Activated T-cell treated with anti-CD3 and anti-CD28 coated beads for 48 hours (primary cell): ENCODE measurements at places on chromosomes 2 and 18.

GRCh38 chr18:42850174-42851083 lies 265.1 kb downstream of the RIT2 start:
- DNase-seq, result no peak

GRCh38 chr2:14285812-14286211 lies 346.7 kb upstream of the LRATD1 start:
- no peak for DNase-seq

DNA sequence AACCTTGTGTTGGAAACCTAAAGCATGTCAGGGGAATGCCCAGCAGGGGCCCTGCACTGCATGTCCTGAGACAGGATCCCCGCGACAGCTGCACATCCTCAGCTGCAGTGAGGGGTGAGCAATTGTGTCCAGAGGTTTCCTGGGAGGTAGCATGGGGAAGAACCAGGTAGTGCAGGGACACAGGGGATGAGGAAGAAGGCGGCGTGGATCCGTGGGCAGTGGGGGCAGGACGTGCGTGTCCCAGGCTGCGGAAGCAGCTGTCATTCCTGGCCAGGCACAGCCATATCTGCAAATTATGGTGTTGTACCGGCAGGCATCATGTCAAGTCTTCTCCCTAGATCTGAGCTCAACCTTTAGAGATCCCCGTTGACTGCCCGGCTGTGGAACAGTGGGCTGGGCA lies 238.2 kb upstream of the MYT1L start:
- DNase-seq, result no peak

DNA sequence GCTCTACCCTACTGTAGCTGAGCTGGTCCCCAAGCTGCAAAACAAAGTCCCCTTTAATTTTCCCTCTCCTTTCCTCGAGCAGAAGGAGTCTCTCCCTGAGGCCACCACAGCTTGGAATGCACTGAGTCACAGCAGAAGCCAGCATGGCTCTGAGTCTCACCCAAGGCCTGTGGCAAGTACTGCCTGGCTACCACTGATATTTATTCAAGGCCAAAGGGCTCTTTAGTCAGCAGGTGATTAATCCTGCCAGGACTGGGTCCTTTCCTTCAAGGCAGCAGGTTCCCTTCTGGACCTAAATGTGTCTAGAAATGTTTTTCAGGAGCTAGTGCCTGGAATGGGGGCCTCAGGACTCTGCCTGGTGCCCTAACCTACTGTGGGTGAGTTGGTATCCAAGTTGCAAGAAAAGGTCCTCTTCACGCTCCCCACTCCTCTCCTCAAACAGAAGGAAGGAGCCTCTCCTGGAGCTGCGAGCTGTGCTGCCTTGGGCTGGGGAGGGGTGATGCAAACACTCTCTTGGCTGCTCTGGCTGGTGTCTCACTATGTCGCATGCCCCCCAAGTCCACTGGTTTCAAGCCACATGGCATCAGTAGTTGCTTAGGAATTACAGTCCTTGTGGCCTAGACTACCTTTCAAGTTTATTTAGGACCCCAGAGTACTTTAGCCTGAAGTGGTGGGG lies 53.4 kb downstream of the CD28 start:
- DNase-seq, result no peak

DNA sequence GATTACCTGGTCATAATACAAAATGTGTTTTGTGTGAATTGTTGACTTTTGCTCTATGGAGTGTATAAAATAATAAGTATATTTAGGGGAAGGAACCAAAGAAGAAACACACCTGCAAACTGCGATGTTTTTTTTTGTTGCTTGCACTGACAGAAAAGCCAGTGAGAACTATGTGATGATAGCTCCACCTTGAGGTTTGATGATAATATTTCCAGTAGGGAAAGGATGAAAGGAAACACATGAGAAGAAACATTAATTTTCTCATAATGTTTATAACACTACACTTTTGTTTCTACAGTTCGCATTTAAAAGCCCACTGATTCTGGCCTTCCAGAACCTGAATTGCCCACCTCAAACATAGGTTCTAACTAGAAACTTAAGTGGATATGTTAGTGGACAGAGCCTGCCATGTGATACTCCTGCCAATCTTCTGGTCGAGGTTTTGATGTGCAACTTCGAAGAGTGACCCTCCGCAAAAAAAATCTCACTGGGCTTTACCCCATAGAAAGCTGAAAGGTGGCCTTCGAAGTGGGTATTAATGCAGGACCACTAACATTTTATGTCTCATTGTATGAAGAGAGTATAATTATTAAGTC lies 476.4 kb upstream of the SPHKAP start:
- no peak for DNase-seq

- DNase-seq, result no peak
These were observed 1569.5 kb upstream of the NXPH2 start for GRCh38 chr2:140349695-140350094.

GRCh38 chr2:183812091-183812490 lies 687.8 kb downstream of the NUP35 start:
- DNase-seq, result no peak

DNA sequence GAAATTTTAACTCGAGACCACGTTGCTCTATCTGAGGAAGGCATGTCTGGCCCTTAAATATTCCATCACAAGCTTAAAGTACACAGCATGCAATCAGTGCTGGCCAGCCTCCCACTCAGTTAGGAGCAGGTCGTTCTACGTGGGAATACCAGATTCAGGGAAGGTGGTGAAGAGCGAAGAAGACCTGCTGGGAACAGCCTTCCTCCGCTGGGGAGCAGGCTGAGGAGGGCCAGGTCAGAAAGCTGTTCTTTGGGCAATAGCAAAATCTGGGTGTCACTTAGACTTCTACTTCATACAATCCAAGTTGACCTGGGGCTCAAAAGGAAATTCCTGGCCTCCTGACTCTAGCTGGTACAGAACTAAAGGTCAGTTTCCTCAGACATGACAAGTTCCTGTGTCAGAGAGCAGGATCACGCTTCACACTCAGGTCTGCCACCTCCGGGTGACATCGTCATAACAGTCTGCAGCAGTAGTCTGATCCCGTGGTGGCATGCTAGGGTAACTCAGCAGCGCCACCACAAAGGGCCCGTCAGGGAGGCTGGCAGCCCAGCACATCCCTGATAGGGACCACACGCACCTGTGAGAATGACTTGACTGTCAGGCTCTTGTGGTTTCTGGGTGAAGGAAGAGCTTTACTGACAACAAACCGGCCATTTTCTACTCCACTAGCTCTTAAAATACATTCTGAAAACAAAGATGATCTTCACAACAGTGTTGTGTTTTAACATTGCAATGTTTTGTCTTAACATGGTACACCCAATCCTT lies 35.2 kb upstream of the NAPG start:
- peak; percentile 62 for DNase-seq

DNA sequence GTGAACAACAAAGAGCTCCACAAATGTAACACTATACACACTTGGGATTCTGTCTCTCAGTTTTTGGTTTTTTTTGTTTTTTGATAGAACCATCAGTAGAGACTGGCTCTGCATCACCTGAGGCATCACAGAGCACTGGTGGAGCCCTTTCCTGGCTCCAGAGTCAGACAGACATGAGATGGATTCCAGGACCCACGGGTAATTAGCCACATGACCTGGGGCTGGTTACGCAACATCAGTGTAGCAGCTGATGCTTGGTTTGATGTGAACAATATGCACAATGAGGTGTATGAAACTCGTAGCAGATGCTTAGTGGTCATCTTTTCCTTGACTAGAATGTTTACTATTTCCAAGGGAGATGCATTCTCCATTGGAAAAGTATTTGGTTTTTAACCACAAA lies 40.7 kb downstream of the CMPK2 start:
- DNase-seq, result no peak

- DNase-seq, result no peak
These were observed 300.2 kb downstream of the CELF4 start for GRCh38 chr18:37265382-37265781.

DNA sequence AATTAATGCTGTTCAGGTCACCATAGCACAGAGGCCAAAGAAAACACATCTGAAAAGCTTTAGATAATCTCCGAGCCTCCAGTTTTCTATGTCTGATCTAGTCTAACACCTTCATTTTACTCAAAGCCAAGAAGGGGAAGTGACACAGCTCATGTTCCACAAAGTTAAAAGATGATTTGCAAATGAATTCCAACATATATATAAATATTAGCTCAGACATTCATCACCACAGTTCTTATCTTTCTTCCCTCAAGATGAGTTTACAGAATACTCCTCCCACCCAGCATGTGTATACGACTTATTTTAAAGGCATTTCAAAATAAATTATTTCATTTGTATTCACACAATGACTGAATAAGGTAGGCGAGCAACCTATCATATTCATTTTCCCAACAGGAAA lies 82.4 kb downstream of the AAK1 start:
- DNase-seq, result no peak

DNA sequence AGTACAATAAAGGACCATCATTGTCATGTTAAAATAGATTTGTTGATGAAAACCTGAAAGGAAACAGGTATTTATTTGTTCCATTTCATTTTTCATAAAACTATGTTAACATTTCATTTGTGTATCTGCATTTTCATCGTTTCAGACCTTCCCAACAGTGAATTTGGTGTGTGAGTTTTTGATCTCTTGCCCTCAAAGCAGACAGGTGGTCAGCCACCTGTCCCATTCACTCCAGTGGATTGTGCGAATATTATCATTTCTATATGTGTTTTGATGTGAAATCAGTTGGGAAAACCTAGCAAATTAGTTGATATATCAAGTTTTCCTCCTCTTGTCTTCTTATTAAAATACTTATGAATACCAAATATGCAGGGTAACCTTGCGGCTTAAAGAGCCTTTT lies 25.4 kb upstream of the ATP5MC3 start:
- DNase-seq, result no peak

GRCh38 chr2:182080493-182080892 lies 94.8 kb downstream of the PPP1R1C start:
- DNase-seq, result no peak

DNA sequence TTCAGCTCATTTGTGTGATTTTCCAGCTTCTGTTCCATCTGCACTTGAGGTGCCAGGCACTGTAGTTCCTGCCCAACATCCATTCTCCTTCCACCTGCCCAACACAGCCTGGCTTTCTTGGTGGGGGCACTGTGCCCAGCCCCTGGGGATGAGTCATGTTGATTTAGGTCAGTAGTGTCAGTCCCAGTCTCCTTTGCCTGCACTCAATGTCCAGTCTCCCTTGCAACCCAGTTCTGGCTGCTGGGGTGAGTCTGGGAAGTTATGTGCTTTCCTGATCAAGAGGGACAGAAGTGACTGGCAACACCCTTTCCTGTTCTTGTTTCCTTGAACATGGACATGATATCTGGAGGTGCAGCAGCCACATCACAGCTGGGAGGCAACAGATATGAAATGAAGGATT lies 1.5 kb upstream of the ASB18 start:
- no peak for DNase-seq

GRCh38 chr18:22872900-22873537 lies 60.1 kb upstream of the RBBP8 start:
- no peak for DNase-seq

DNA sequence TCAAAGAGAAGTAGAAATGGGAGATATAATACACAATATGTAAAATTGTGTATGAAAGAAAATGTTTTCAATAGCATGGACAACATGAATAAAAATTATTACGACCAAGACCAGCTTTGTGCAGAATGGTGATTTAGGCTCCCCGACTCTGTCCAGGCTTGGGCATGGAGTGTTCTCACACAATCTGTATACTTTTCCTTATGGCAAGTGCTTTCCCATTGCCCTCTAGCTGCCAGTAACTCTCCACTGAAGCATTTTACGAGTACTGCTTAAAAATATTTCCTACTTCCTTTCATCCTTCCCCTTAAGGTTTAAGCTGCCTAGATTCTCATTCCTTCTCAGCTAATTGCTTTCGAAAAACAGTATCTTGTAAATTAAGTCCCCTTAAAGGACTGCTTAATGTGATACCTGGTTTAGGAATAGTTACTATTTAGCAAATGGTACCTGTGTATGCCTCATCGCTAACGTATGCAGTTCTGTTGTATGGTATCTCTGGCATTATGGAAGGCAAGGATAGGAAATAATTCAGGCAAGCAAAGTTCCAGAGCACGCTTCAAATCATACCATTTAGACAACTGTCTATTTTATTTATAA lies 714.6 kb downstream of the ERBB4 start:
- DNase-seq, result no peak

DNA sequence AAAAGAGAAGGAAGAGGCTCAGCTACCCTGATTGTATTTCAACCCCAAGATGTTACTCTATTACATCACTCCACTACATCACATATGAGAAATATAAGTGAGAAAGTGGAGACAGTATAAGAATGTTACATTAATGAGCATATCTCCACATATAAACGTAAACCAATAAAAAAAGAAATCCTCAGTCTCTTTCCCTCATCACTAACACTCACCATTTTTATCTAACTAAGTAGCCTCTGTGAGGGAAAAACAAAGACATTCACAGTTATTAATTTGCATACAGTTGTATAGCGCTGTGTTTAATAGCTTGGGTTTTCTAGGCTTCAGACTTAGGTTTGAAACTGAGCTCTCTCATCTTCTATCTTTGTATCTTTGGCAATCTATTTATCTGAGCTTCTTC lies 489.1 kb upstream of the LRRTM4 start:
- DNase-seq, result no peak

DNA sequence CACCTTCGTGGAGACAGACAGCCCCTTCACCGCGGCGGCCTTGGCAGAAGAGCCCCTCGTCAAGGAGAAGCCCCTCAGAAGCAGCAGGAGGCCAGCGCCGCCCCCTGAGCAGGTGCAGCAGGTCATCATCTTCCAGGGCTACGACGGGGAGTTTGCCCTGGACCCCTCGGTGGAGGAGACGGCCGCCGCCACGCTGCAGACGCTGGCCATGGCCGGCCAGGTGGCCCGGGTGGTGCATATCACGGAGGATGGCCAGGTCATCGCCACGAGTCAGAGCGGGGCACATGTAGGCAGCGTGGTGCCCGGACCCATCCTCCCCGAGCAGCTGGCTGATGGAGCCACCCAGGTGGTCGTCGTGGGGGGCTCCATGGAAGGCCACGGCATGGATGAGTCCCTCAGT lies 145.7 kb downstream of the PTGR3 start:
- DNase-seq, result no peak

DNA sequence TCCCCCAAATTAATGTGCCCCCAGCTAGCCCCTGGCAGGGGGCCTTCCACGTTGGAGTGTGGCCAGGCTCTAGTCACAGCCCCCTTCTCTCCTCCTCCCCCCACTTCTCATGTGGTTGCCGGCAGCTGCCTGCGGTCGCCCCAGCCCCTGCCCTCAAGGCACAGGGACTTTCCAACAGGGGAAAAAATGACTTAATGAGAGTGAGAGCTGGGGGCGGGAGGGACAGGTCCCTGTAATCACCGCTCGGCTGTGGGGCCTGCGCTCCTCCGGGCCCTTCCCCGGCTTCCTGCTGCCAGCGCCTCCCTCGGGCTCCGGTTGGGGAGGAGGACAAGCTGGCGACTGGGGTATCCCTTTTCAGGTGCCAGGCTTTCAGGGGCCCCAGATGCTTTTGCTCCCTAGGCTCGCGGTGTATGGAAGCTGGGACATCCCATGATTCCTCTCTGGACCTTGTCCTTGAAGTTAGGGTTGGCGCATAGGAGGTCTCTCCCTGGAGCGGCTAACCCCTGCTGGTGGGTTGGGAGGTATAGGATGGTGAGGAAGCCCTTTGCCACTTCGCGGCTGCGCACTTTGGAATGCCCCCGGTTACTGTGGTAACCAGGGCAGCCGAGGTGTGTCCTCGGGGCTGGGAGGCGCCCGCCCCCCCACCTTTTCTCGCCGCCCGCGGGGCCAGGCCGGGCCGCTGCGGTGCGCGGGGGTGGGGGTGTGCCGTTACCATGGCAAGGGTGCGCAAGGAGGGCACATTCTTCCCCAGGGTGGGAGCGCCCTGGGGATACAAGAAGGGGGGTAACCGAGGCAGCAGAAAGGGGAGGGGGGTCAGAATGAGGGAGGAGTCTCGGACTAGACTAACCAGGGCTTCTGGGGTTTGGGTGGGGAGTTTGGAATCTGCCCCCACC lies 16.1 kb downstream of the WNT10A start:
- peak; percentile 84 for DNase-seq

- DNase-seq, result peak; percentile 38
These were observed 62.7 kb upstream of the TAF1B start for GRCh38 chr2:9780368-9781130.
